ENCODE measurements at places on chromosomes 5 and 9.

GRCh38 chr9:32706725-32707100, 71.2 kb upstream of the TAF1L start:
- no peak for DNase-seq

DNA sequence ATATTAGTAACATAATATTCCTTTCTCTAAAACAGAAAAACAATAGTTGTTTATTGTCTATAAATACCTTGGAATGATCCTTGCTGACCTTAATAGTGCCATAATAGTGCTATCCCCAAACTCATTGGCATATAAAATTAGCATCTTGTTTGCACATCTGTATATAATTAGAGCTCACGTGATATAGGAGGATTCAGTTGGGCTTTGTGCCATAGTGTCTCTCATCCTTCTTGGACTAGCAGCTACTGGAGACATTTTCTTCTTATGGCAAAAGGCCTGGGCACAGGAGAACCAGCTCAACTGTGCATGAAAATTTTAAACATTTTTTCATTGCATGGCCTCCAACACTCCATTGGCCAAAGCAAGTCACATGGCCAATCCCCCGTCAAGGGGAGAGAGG, 342.5 kb downstream of the SPATA31D1 start:
- DNase-seq: no peak

- DNase-seq: no peak
Observed at GRCh38 chr9:22625540-22625939, 178.9 kb downstream of the DMRTA1 start.

DNA sequence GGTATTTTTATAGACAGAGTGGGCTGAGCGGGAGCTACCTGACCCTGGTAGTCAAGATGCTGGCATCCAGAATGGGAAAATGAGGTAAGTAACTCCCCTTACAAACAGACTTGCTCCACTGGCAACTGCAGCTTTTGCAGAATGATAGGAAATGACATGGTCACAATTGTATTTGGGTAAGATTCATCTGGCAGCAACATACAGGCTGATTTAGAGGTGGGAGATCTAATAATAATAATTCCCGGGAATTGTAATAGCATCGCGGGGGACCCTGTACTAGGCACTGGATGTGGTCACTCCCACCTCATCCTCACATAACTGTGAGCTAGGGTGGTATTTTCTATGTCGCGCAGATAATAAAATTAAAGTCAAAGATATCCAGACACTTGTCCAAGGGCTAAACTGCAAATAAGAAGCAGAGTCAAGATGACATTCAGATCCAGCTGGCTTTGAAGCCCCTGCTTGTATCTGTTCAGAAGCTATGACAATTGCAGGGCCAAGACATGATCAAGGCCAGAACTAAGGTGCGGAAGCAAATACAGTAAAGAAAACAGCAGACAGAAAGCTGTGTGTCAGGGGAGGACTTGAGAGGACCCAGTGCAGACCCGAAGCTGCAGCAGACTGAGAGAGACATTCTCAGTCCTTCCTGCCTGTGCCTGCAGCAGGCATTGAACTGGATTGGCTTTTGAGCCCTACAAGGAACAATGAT, 507.2 kb downstream of the BNC2 start:
- DNase-seq: no peak

- DNase-seq: no peak
Observed at GRCh38 chr5:43658509-43658908, 55.5 kb downstream of the NNT start.

- no peak for DNase-seq
Observed at GRCh38 chr5:54881286-54882005, 103.9 kb downstream of the ESM1 start.

DNA sequence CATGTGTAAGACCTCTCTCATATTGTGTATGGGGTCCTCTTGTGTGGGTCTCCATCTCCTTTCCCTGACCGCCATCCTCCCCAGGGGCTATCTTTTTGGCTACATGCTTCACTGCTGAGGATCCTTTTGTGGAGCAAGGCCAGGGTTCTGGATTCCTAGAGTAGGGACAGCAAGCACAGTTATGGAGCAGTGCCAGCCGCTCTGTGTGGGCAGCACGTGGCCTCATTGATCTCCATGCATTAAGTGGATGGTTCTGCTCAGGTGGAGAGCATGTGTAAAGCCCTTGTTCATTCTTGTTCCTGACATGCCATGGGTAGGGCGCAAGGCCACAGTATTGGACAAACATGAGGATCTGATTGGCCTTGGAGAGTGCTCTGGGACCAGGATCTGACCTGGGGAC, 8.9 kb downstream of the PHF2 start:
- no peak for DNase-seq

DNA sequence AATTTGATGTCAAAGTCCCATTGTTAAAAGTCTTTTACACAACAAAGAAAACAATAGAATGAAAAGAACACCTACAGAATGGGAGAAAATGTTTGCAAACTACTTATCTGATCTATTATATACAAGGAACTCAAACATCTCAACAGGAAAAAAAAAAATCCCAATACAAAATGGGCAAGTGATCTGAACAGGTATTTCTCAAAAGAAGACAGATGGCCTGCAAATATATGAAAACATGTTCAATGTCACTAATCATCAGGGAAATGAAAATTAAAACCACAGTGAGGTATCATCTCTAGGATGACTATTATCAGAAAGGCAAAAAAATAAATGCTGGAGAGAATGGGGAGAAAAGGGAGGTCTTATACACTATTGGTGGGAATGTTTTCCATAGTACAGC, 301.8 kb downstream of the ARHGAP26 start:
- DNase-seq: no peak

DNA sequence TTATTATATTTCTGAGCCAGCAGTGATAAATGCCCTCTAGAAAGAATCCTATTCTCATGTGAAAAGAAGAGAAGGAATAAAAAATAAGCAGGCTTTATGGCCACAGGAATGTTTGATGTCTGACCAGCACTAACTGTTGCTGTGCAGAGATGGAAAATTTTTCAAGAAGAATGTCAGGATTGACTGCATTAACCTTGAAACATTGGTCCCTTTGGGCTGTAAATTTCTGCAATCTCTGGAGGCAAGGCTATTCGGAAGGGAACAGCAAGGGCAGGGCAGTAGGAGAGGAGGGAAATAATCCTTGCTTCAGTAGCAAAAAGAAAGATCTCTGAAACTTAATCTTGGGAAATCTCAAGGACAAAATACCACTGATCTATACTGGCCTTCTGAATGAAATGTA, 415.2 kb downstream of the DNAH5 start:
- DNase-seq: no peak

All from stimulated activated CD4-positive, alpha-beta T cell treated with anti-CD3 and anti-CD28 coated beads, Interleukin-12 subunit alpha, Interleukin-12 subunit beta, amount 100 ng/mL, for 24 hours (primary cell).